SK-N-MC (cell line): ENCODE measurements at places on chromosomes 1 and 21.

DNA sequence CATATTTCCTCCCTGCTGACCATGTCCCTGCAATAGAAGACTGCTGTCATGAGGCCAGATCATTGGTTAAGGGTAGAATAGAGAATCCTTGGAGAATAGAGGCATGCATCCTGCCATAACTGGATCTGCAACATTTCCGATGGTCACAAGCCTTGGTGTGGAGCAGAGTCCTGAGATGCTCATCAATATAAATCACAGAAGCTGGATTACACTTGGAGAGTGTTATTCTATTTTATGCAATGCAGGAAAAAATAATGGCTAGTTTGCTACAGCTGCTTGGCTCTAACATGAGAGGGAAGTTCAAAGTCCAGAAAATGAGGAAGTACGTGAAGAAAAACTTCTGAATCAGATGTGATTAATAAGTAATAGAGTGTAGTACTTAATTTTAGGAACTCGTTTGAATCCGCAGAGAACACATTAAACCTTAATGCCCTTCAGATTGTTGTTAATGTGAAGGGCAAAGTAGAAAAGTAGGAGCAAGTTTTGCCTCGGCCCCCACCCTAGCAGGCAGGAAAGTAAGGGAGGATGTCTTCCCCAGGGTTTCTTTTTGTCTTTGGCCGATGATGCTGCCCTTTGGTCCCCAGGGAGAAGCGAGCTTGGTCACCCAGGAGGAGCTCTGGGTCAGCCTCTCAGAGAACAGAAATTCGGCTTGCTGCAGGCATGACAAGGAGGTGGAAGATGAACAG is 59.5 kb downstream of the KCNK1 start:
- DNase-seq = no peak

- no peak for DNase-seq
Measured at GRCh38 chr1:176773038-176773437, 310.1 kb downstream of the PAPPA2 start.

DNA sequence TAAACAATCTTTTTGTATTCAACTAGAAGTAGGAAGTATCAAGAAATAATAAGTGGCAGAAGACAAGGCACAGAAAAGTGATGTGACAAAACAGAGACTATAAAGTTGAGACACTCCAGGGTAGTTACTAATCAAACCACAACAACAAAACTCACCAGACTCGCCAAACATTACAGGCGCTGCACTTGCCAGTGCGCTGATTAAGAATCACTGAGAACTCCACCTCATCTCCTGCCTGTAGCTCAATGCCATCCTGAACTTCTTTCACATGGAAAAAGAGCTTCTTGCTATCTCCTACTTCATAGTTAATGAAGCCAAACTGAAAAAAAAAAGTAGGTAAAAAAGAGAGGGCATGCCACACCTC is 2.8 kb upstream of the NRAS start:
- DNase-seq = no peak

DNA sequence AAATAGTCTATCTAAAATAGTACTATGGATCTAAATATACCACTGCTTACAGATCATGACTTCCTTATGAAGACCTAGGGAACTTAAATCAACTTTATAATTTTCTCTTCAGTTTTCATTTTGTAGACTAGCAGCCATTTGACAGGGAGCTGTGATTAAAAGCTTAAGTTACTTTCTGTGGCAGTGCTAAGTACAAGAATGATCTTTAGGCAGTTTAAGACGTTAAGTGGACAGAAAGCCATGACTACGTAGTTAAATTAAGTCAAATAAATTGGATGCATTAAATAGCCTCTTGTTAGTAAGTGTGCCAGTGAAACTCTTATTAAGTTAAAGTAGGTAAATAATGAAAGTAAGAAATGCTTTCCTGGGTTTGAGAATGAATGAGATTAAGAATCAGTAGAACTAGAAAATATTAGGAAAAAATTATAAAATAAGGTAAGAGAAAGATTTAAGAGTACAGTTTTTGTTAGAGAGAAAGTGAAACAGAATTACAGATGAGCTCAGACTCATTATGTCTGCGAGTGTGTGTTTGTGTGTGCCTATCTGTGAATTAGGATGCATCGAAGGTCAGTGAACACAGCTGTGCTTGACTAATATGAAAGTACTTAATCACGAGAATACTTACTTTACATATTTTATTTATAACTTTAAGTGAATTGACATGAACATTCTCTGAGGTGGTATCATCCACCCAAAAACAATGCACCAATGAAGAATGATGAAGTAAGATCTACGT is 336.9 kb downstream of the KCNT2 start:
- no peak for DNase-seq

DNA sequence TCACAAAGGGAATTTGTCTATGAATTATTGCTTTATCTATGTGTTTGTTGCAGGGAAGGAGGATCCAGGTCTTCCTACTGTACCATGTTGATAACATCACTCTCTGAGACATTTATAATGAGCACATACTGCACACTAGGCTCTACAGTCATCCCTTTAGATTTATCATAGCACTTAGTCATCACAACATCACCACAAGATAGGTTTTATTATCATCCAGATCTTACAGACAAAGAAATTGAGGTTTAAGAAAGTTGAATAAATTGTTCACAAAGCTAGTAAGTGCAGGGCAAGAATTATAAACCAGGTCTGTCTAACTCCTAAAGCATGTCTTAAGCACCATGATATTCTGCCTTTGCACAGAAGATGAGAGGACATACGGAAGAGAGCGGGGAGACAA is 121.1 kb upstream of the ST6GALNAC5 start:
- DNase-seq = no peak

- no peak for DNase-seq
Measured at GRCh38 chr21:40331172-40331571, 463.9 kb downstream of the PCP4 start.

GRCh38 chr21:45736690-45737484 is 93.4 kb downstream of the PCBP3 start:
- DNase-seq = no peak

DNA sequence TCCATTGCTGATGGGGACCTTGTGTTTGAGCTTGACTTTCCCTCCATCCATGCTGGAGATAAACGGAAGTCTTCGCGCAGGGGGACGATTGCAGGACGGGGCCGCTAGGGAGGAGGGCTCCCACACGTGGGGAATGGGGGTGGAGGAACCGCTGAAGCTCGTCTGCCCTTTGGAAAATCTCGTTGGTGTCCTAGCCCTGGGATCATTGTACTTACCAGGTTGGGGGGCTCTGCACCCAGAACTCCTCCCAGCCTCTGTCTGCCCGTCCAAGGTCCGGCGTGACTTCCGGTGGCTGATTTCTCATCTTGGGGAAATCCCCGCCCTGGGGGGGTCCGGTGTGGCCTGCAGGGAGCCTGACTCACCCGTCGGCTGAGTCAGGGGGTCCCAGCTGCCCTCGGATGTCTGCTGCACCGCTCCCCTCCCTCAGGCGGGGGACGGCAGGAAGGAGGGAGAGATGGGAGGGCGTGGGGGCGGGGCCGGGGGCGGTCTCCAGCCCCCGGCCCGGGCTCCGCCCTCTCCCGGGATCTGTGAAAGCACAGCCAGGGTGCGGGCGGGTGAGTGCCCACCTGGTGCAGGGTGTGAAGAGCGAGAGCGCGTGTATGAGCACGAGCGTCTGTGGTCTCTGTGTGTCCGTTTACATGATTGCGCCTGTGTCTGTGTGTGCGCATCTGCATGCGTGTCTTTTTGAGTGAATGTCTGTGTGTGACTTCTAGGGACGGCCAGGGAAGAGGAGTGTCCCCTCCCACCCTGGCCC is 35.8 kb downstream of the PIK3CD start:
- no peak for DNase-seq
